GM12864 (cell line): ENCODE measurements at places on chromosomes 3 and 15.

- no peak for DNase-seq
Measured at GRCh38 chr3:23574822-23575315, 230.9 kb upstream of the UBE2E1 start.

GRCh38 chr15:49621401-49621811 lies 558 bp downstream of the DTWD1 start:
- DNase-seq: no peak

DNA sequence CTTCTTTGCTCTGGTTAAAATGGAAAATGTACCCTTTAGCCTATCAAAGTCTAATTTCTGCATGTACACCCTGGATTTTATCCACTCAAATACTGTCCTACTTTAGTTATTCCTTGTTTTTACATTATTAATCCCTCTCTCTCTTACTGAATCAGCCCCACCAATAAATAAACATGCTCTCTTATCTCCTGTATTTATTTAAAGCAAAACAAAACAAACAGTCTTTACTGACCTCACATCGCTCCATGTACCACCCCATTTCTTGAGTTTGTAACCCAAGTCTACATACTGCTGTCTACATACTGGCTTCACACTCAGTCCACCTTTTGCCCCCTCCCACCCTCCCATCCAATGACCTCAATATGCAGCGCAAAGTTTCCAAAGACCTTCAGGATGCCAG lies 113.3 kb upstream of the RORA start:
- DNase-seq: no peak

DNA sequence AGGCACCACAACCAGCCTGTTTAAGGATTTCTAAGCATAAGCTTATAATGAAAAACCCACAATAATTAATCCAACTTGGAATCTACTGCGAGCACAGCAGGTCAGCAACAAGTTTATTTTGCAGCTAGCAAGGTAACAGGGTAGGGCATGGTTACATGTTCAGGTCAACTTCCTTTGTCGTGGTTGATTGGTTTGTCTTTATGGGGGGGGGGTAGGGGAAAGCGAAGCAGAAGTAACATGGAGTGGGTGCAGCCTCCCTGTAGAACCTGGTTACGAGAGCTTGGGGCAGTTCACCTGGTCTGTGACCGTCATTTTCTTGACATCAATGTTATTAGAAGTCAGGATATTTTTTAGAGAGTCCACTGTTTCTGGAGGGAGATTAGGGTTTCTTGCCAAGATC lies 15.1 kb downstream of the APOD start:
- DNase-seq: no peak

DNA sequence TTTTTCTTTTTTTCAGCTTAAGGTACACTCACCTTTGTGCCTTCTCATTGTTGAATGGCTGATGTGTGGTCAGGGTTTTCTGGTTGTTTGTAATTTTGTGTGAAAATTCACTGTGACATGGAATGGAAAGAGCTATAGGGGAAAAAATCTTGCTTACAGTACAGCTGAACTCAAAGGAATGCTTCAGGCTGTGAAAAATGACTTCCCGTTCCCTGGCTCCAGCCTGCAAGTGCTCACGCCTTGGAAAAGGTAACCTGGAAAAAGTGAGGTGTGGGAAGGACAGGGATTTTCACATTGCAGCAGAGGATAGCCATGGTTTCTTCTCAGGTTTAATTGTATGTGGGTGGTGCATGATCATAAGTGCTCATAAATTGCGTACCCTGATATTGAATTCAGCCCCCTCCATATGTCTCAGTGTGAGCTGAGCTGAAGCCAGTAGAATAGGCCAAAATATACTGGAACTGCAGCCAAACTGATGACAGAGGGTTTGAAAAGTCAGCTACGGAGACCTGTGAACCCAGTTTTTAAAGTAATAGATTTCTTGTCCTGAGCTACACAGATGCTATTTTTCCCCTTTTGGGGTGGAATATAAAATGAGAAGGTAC lies 228.7 kb upstream of the RASGRP1 start:
- DNase-seq: no peak

DNA sequence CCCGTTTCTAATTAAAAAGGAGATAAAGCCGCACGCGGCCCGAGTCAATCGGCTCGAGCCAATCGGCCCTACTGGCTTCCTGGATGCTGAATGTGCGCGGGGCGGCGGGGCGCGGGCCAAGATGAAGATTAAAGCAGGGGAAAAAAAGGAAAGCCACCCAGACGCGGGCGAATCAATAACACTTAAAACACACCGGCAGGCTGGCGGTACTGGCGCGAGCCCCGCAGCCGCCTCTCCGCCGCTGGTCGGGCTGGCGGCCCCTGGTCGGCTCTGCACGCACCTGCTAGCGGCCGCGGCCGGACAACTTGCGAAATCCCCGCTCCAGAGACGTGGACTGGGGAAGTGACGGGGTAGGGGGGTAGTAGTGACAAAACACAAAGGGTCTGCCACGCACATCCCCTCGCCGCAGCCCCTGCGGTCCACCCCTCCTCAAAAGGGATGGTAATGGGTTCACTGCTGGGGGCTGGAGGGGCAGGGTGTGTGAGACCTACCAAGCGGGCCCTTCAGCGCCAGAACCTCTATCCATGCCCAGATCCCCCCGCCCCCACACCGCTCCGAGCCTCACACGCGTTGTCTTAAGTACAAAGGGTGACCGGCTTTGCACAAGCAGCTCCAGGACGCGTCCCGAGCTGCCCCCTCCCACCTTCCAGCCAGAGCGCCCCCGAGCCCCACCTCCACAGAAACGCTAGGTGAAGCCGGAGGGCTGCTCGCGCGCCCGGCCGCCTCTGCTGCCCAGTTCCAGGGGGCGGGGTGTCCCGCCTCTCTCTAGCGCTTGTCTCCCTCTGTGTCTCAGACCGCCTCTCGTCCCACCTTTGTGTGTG lies 1.4 kb downstream of the WNT7A start:
- DNase-seq: no peak
